Activated T-helper 1 cell treated with anti-CD3 and anti-CD28 coated beads, Interleukin-2, amount 50 U/mL, for 16 hours (primary cell): ENCODE measurements at places on chromosomes 2 and 18.

DNA sequence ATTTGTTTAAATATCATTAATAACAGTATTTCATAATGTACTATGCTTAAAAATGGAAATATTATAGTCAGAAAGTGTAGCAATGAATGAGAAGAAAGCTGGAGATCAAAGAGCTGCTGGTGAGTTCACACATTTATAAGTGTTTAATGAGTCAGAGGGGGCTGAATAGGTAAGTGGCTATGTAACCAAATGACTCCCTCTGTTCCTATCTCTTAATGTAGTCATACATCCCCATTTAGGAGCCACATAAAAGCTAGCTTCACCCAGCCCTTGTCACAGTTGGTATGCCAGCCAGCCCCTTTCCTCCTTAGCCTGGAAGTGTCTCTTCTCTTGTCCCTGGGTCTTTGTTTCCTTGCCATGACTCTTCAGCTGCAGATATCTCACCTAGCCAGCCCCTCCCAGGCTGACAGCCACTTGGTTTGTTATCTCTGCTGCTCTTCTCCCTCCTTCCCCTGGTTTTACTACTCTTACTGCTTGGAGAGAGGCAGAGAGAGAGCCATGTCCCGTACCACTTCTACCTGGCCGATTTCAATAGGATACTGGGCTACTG lies 438.6 kb upstream of the HNMT start:
- DNase-seq, result no peak

DNA sequence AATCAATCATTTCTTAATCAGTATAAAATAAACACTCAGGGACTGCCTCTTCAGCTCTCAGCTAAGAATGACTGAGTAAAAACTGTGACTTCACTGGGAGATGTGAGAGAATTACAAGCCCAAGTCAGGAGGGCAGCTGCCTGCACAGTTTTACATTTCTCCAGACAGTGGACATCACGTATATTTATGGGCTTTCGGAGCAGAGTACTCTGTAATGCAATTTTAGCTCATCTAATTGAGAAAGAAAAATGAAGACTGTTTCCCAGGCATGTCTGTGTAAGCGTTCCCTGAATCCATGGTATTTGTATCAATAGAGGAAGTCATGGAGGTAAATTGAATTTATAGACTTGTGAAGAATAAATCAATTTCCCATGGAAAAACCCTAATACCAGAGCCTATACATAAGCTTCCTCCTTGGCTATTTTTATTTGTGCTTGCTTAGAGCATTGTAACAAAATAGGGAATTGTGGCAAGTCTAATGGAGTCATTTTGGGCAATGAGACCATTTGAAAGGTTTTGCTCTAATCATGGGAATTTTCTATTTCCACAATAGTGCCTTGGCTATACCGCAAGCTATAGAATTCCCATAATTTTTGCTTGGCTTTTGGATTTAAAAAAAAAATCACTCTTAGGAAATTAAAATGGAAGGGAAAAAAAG lies 87.2 kb downstream of the SLC5A7 start:
- no peak for DNase-seq

DNA sequence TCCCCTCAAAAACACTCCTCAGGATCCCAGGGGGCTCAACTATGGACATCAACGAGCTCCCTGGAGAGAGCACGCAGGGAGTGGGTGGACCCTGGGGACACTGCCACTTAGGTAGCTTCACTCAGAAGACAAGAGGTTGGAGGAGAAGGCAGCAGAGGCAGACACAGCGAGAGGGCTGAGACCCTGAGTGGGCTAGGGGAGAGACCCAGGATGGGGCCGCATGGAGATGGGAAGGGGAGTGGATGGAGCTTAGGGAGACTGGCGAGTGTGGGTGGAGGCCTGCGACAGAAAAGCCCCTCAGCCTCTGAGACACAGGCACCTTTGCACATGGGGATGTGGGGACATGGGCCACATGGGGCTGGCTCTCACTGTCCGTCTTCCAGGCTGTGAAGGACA lies 70.9 kb downstream of the ASB1 start:
- DNase-seq, result no peak

DNA sequence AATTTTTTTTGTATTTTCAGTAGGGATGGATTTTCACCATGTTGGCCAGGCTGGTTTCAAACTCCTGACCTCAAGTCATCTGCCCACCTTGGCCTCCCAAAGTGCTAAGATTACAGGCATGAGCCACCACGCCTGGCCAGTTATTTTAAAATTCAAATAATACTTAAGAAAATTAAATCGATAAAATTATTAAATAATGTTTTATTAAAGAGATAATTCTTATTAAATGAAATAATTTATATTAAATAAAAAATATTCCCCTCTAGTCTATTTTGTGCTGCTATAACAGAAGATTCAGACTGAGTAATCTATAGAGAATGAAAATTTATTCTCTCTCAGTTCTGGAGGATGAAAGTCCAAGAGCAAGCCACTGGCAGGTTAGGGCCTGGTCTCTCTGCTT lies 61.2 kb downstream of the PDK1 start:
- DNase-seq, result no peak

DNA sequence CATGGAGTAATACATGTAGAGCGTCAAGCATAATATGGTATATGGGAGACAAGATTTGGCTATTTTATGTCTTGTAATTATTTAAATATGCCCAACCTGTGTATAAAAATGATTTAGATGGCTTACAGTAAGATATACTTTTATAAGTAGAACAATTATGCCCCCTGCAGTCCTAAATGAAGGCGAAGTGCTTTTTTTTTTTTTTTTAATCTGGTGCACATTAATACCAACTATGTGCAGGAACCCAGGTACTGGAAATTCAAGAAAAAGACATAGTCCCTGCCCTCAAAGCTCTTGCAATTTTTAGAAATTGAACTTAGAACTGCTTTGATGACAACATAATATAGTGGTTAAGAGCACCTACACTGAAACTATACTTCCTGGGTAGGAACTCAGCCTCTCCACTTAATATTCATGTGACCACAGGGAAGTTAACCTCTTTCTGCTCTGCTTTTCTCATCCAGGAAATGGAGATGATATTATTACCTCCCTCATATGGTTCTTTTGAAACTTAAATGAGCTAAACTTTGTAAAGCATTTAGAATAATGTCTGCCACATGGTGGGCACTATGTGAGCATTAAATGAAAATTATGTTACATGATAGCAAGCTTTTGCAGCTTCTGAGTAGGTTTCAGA lies 38.1 kb downstream of the AFTPH start:
- no peak for DNase-seq

DNA sequence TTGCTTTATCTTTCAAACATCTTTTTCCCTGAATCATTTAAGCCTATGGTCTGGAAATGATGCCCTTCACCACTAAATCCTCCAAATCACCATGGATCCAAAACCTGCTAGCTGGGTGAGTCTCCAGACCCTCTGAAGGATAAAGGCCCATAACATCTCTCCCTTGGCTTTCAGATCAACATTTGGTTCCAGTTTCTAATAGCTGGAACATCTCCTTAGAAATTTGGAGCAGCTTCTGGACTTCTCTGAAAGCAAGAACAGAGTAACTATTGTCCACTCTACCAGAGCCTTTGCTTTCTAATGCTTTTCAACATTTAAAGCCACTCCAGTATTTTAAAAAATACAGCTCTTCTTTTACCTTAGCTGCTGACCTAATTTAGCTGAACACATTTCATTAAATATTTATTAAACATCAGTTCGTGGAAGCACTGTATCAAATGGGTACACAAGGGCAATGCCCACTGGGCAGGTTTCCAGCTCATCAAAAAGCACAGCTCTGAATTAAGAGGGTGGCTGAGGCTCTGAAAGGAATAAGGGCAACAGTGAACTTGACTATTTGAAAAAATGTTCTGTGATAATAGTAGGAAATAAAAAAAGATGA lies 75.3 kb downstream of the GALNT3 start:
- no peak for DNase-seq

- no peak for DNase-seq
These were observed 8.3 kb downstream of the NEU4 start for GRCh38 chr2:241817126-241817820.

GRCh38 chr2:2640371-2640770 lies 309.3 kb upstream of the MYT1L start:
- DNase-seq, result no peak

DNA sequence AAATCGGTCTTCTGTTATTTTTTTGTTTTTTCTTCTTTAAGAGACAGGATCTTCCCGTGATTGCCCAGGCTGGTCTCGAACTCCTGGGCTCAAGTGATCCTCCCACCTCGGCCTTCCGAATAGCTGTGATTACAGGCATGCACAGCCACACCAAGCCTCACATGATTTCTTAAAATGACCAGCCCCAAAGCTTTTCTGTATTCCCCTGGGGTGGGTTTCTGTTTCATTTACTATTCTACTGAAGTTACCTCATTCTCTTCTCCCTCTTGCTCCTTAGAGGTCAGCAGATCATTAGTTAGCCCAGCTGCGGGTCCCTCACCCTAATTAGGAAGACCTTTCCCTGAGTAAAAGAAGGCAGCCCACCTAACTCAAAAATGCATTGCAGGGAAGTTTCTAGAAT lies 27.6 kb downstream of the SLC1A4 start:
- no peak for DNase-seq

DNA sequence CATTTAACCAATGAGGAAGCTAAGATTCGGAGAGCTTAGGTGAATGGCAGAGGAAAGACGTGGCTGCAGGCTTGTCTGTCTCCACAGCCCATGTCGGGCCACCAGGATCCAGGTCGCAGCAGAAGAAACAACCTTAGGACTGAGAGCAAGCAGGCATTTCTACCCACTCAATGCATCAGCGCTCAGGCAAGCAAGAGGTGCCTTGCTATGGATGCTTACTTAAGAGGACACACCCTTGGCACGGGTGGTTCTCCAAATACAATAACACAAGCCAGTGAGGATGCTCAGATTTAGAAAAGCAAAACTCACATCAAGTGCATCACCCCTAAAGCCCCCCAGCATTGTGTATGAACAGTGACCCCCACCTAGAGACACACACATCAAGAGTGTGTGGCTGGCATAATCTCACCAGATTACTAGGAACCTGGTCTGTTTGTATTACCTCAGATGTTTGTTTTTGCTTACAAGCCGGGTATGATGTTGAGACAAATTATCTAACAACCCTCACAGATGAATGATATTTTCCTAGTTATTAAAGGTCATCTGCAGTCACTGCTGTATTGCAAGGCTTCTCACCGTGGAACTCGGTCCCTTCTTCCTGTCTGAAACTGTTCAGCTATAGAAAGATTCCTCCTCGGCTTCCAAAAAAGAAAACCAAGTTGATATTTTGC lies 34.2 kb upstream of the NPAS2 start:
- no peak for DNase-seq

- no peak for DNase-seq
These were observed 124.1 kb upstream of the FIGN start for GRCh38 chr2:163859951-163860350.

DNA sequence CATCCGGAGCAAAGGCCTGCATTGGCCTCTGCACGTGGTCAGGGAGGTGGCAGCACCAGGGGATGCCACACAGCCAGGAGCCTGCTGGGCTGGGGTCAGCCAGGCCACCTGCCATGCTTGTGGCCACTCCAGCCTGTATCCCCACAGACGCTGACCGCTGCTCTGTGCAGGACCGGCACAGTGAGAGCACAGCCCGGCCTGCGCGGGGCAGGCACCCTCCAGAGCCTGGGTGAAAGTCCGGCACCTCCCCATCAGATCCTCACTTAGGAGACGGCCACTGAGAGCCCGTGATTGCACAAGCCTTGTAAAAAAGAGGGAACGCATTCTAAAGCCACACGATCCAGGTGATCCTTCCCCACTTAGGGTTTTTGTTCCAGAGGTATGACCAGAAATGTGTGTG lies 42.2 kb downstream of the TWIST2 start:
- no peak for DNase-seq

DNA sequence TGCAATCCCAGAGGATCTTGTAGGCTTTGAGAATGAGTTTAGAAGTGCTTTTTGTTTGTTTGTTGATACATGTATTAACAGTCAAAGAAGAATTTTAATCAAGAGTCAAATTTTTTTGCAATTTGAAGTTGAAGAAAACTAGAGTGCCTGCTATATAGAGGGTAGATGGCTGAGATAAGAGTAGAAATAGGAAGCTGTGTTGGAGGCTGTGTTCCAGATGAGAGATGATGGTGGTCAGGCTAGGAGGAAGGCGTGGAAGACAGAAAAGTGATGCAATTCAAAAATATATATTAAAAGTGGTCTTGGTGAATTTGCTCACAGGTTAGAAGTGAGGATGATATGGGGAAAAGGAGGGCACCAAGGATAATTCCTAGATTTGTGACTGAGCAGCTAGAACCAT lies 978.3 kb downstream of the BCL11A start:
- no peak for DNase-seq

DNA sequence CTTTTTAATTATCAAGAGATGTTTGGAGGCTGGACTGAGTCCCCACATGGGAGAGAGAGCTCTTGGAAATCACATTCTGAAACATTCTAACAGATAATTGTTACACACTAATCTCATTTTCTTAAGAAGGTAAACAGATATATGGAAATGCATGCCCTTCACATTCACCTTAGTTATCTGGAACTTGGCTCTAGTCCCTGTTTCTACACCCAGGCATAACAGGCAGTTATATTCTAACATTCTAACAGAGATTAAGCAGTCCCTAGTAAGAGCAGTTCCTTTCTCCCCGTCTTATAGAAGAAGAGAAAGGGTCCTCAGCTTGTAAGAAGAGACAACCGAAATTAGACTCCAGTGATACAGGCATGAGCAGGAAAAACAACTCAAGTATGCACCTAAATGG lies 385.4 kb downstream of the SOX11 start:
- DNase-seq, result no peak

DNA sequence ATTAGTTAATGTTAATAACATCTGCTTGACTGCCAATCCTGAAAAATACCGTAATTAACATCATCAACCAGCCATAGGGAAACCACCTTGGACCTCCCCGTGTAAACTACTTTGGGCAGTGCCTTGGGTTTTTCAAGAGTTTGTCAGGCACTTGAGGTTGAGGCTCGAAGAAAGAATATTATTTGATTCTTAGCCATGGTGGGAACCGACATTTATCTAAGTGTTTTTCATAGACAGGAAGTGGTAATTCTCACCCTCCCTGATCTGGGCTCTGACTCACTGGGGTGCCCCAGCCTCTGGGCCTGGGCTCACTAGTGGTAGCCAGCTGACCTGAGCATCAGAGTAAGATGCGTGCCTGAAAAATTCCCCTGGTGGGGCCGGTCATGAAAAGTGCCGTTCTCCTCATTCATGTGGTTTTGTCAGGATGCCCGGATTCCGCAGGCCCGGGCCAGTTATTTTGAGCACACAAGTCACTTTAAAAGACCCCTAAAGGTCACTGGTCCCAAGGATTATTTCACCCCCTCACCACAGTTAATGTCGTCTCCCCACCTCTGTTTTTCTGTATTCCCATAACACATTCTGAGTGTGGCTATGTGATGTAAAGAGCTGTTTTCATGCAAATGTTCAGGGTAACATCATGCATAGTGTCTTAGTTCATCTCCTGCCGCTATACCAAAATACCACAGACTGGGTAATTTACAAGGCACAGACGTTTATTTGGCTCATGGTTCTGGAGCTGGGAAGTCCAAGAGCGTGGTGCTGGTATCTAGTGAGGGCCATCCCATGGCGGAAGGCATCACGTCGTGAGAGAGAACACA lies 21.6 kb upstream of the SPATA3 start:
- peak; percentile 62 for DNase-seq
